ENCODE measurements at places on chromosomes 3 and 15. TPM values are rescaled to one million over a fixed set of nuclear protein-coding genes. Genes with fewer than 3 reads are reported as not detected.

SLC6A1 gene
- 0.09 TPM for total RNA-seq

SKOR1 gene
- 0.74 TPM for total RNA-seq

GRCh38 chr3:64072126-64072525 is 48.8 kb upstream of the PSMD6 start:
- DNase-seq: no peak

DNA sequence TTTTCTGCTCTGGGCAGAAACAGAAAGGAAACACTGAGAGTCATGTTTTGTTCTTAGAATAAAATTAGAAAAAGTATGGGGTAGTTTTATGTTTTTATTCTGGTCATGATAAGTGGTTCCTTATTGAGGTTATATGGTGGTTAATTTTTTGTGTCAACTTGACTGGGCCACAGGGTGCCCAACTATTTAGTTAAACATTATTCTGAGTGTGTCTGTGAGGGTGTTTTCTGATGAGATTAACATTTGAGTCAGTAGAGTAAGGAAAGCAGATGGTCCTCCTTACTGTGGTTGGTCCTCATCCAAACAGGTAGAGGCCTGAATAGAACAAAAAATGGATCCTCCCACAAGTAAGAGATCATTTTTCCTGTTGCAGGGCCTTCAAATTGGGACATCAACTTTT is 98.9 kb downstream of the C3orf38 start:
- no peak for DNase-seq

- DNase-seq: no peak
Observed at GRCh38 chr3:249587-250262, 53.2 kb downstream of the CHL1 start.

- no peak for DNase-seq
Observed at GRCh38 chr3:37272741-37273140, 98.4 kb upstream of the LRRFIP2 start.

DNA sequence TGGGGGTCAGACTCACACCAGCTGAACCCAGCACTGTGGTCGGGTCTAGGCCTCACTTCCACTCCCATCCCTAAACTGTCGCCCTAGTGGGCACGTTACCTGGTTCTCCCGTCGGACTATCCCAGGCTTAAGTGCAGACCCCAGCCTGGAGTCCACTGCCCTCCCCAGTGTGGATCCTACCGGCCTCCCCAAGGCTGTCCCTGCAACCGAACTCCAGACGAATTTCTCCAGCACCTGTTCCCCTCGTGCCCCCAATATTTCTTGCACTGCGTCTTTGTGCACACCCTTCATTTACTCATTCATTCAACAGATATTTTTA is 26.5 kb downstream of the SLC41A3 start:
- DNase-seq: no peak

SIDT1 gene
- total RNA-seq: 2.7 TPM

RAB6B gene
- 16.4 TPM for total RNA-seq

DNA sequence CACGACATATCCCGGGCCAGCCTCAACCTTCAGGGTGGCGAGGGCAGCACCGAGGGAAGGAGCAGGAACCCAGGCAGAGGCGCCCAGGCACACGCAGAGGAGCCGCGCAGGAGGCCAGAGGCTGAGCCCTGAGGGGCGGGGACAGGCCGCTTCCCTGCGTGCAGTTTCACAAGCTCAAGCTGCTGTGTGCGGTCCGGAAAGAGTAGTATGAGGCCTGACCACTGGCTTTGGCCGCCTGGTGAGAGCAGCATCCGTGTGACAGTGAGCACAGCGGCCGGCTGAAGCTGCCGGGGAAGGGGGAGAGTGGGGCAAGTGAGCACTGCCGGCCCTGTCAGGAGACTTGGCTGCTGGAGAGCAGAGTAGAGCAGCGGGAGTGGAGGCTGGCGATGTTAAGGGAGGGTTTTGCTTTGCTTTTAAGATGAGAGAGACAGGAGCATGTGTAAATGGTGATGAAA is 8.7 kb downstream of the ZDHHC19 start:
- no peak for DNase-seq

- DNase-seq: peak; percentile 50
Observed at GRCh38 chr3:20054549-20054987, 14.3 kb downstream of the KAT2B start.

GRCh38 chr3:38118421-38119247 is 18.3 kb downstream of the ACAA1 start:
- DNase-seq: no peak

DNA sequence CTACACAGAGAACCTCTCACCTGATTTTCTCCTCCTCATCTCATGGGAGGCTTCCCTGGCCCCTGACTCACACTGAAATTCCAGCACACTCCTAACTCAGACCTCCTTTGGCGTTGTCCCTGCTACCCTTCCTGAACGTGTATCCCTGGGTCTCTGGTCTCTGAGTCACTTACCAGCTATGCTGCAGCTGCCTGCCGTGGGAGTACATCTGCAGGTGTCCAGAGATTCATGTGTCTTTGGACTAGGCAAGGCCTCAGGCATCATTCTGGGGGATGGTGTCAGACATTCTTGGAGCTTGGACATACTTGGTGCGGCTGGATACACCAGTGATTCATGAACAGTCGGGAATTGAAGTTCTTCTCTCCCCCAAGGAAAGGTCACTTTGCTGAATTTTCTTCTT is 148.8 kb upstream of the TRIM42 start:
- no peak for DNase-seq

GRCh38 chr15:42157981-42158765 is 1.7 kb upstream of the PLA2G4F start:
- DNase-seq: no peak

ABHD10 gene
- total RNA-seq: 9.5 TPM

GRCh38 chr3:132695422-132695821 is 26.8 kb downstream of the NPHP3 start:
- DNase-seq: no peak

OSTN gene
- total RNA-seq: not detected

GRCh38 chr3:98744283-98744682 is 18.9 kb upstream of the ST3GAL6 start:
- DNase-seq: no peak

GRCh38 chr3:47407896-47408838 is 27.3 kb downstream of the PTPN23 start:
- no peak for DNase-seq

DNA sequence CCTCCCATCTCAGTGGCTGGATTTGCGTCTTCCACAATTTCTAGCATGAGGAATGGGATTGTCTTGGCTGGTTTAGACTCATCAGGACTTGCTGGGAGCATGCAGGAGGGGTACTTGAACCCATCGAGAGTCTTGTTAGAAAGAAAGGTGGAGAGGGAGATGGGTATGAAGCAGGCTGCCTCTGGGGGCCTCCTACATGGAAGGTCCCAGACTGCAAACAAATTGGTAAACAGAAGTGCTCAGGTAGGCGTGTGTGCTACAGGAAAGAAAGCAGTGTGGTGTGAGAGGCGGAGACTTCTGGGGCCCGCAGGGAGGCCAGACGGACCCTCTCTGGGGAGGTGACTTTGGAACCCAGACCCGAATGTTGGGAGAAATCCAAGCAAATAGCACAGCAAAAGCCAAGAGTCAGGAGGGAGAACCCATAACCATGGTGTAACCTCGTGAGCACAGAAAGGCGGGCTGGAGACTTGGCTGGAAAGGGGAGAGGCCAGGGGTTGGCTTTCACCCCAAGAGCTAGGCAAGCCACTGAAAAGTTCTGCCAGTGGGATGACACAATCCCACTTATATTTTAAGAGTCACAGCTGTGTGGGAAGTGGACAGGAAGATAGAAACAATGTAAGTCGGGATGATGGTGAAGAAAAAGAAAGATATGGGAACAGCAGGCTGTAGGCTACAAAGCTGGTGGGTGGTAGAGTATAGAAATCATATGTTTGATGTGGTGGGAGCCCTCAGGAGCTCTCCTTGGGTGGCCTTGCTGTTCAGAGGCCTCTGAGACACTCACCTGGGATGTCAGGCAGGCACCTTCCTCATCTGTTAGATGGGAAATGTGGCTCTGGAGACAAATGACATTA is 130.1 kb upstream of the PRR20G start:
- no peak for DNase-seq

FAM81A gene
- 0.38 TPM for total RNA-seq

- DNase-seq: no peak
Observed at GRCh38 chr15:67832031-67832551, 6.8 kb downstream of the SKOR1 start.

DNA sequence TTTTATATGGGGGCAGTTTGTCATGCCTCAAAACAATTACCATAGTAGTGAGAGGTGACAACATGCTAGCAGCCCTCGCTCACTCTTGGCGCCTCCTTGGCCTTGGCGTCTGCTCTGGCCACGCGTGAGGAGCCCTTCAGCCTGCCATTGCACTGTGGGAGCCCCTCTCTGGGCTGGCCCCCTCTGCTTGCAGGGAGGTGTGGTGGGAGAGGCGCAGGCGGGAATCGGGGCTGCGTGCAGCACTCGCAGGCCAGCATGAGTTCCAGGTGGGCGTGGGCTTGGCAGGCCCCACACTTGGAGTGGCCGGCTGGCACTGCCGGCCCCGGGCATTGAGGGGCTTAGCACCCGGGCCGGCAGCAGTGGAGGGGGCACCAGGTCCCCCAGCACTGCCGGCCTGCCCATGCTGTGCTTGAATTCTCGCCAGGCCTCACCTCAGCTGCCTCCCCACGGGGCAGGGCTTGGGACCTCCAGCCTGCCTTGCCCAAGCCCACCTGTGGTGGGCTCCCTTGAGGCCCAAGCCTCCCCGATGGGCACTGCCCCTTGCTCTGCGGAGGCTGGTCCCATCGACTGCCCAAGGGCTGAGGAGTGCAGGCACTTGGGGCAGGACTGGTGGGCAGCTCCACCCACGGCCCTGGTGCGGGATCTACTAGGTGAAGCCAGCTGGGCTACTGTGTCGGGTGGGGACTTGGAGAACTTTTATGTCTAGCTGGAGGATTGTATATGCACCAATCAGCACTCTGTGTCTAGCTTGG is 38.8 kb upstream of the EIF5A2 start:
- no peak for DNase-seq

DNA sequence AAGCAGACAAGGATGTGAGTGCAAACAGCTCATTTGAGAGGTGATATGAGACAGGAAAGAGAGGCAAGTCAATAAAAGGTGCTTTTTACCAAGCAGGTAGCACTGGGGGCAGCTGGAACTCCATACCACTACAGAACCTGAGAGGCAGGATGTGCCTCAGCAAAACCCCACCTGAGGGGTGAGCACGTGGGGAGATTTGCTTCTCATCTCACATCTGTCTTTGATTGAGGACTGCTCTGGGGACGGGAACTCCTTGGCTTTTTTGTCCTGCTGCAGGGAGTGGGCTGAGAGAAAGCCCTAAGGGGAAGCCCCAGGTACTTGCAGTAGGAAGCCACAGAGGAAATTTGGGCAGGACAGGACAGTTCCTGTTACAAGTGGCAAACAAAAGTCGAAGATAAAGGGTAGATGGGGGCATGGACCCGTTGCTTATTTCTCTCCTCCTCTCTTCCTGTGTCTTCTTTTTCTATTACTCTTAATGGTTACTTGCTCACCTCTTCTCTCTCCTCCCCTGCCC is 27.1 kb downstream of the CFAP161 start:
- DNase-seq: no peak

Data from omental fat pad (tissue), 4 donors.